ENCODE measurements at places on chromosomes 5 and 9. TPM values are rescaled to one million over a fixed set of nuclear protein-coding genes. Genes with fewer than 3 reads are reported as not detected.

- H3K36me3 ChIP-seq: no peaks in the 10 kb centered on the region
- DNase-seq: no peak
- H3K4me1 ChIP-seq: no peaks in the 10 kb centered on the region
- no peaks in the 10 kb centered on the region for H3K27me3 ChIP-seq
- H3K27ac ChIP-seq: no peak overlapping the region
- H3K4me3 ChIP-seq: no peak overlapping the region
Observed at GRCh38 chr5:82106207-82106606, 134.4 kb downstream of the ATG10 start.

Gene TLN1
- 294 TPM for total RNA-seq

Gene SPAG8
- 5.7 TPM for total RNA-seq

- no peaks in the 10 kb centered on the region for H3K4me1 ChIP-seq
- no peak for DNase-seq
- no peak overlapping the region for H3K27ac ChIP-seq
- H3K27me3 ChIP-seq: no peaks in the 10 kb centered on the region
Observed at GRCh38 chr5:1139331-1140170, 27.7 kb upstream of the SLC12A7 start.

DNA sequence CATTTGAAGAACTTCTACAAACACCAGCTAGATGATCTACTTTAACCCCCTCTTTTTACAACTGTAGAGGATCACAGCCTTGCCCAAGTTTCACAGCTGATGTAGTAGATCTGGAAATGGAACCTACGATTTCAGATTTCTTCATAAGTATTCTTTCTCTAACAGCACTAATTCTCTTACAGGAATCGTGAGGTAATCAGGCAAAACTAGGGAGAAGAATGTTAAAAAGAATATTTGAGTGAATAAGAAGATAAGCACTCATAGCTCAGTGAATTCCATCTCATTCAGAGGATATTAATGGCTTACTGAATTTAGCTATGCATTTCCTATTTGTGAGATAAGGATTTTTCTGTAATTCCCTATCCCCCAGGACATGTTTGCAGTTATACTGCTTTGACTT, 42.1 kb downstream of the NADK2 start:
- H3K27me3 ChIP-seq: no peaks in the 10 kb centered on the region
- no peak overlapping the region for H3K27ac ChIP-seq
- DNase-seq: no peak
- H3K4me1 ChIP-seq: no peaks in the 10 kb centered on the region
- H3K4me3 ChIP-seq: no peak overlapping the region

GRCh38 chr5:130488252-130488651, 584.0 kb downstream of the CHSY3 start:
- H3K27me3 ChIP-seq: no peaks in the 10 kb centered on the region
- no peak overlapping the region for H3K27ac ChIP-seq
- no peaks in the 10 kb centered on the region for H3K36me3 ChIP-seq
- no peaks in the 10 kb centered on the region for H3K4me1 ChIP-seq

DNA sequence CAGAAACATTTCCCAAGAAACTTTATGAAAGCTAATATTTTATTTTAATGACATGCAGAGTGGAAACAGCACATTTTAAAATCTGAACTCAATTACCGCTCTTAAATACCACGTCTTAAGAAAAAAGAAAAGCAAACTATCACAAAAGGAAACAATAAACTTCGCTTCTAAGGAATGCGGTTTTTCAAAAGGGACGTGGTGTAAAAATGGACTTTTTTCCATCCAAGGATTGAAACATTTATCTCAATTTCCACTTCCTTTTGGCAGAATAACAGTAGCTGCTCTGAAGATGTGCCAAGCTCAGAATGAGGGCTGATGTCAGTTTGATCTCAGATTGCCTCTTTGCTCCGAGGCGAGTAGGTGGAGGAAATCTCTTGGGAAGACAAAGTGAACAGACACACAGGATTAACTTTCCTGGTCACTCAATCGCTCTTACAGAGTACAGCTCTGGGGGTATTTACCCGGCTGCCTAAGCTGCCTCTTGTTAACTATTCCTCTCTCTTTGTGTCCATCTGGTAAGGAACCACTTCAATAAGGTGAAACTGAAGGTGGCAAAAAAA, 158.5 kb downstream of the TRPM6 start:
- H3K27ac ChIP-seq: no peak overlapping the region

DNA sequence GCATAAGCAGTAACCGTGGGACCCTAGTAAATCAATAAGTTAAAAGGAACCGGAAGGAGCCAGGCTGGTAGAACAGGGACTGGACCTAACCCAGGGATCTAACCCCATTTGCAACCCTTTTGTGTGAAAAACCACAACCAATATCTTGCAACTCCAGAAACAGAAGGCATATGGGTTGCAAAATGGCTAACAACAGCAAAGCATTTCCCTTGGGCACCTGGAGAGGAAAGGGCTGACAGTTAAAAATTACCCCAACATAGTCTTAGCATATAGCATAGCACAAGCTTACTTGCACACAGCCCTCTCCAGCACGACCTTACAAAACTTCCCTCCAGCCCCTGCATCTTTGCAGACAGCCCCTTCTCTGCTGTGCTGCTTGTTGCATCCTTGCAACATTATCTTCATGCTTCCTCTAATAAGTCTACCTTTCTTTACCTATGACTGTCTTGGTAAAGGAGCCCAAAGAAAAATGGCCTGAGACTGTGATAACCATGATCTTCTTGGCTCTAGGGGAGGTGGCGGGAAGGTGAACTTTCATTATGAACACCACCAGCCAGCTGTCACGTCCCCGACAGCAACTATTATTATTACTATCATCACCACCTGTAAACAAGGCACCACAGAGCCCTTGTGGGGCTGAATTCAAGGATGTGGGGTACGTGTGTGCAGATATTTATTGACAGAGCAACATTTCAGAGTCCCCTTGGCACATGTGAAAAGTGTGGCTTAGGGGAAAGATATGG, 49.8 kb downstream of the PRRC1 start:
- H3K4me3 ChIP-seq: no peak overlapping the region
- H3K27ac ChIP-seq: no peak overlapping the region
- H3K27me3 ChIP-seq: peaks cover 3% of the 10 kb centered on the region
- no peaks in the 10 kb centered on the region for H3K4me1 ChIP-seq

Gene CTXN3
- not detected for total RNA-seq

DNA sequence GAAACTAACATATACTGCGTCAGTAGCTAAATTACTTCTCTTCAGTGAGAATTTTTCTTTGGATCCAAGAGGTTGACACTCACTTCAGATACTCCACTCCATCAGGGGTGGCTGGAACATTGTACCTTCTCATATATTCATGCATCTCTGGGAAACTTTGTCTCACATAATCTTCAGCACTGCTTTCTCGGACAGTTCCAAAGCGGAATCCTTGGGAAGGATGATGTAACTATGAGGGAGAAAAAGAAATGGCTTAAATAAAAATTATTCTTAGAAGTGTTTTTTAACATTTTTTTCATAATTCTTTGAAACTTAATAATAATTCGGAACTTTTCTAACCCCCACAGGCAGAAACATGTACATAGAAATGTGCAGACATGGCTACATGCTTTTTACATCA, 33.4 kb upstream of the PPP3R2 start:
- no peaks in the 10 kb centered on the region for H3K27me3 ChIP-seq
- no peak overlapping the region for H3K4me3 ChIP-seq
- no peak for DNase-seq
- H3K27ac ChIP-seq: no peak overlapping the region

- DNase-seq: no peak
- no peak overlapping the region for H3K27ac ChIP-seq
- no peaks in the 10 kb centered on the region for H3K27me3 ChIP-seq
- no peaks in the 10 kb centered on the region for H3K4me1 ChIP-seq
- no peaks in the 10 kb centered on the region for H3K36me3 ChIP-seq
- no peak overlapping the region for H3K4me3 ChIP-seq
Observed at GRCh38 chr9:30722065-30722464, 1662.4 kb upstream of the ACO1 start.

GRCh38 chr9:79936336-79936735, 364.6 kb downstream of the TLE4 start:
- no peak for DNase-seq
- H3K4me1 ChIP-seq: no peaks in the 10 kb centered on the region
- H3K4me3 ChIP-seq: no peak overlapping the region
- no peaks in the 10 kb centered on the region for H3K36me3 ChIP-seq
- no peak overlapping the region for H3K27ac ChIP-seq

Gene PCDHGB6
- 0.22 TPM for total RNA-seq

Gene OBP2B
- not detected for total RNA-seq

Gene SH2D3C
- total RNA-seq: 43.4 TPM

DNA sequence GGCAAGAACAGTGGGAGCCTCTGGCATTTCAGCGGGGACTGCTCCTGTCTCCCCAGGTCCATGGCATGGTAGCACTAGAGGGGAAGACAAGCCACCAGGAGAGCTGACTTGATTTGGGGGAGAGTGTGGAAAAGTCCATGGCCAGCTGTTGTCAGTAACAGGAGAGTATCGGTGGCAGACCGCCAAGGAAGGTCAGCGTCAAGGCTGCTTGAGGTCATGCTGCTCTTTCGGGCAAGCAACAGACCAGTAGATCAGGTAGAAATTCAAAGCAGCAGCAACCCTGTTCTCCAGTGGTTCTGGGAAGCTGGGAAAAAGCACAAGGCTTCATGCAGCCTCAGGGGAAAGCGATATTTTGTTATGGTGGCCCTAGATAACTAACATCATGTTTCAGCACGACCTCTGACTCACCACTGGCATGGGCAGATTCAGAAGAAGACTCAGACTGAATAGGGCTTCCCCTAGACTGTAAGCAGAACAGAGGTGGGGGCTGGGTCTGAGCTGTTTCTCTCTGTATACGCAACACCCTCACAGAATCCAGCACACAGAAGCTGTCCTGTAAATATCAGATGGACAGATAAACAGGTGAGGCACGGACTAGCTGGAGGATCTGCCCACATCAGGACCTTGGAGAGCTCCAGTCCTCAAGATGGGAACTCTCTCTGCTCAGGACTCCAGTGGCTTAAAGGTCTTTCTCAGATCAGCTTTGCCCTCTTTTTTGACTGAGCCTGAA, 35.2 kb upstream of the PLEKHG4B start:
- DNase-seq: no peak
- H3K27me3 ChIP-seq: peaks cover 4% of the 10 kb centered on the region
- no peak overlapping the region for H3K4me3 ChIP-seq
- H3K36me3 ChIP-seq: no peaks in the 10 kb centered on the region
- no peak overlapping the region for H3K27ac ChIP-seq
- peaks cover 5% of the 10 kb centered on the region for H3K4me1 ChIP-seq

Gene SPINK4
- not detected for total RNA-seq

DNA sequence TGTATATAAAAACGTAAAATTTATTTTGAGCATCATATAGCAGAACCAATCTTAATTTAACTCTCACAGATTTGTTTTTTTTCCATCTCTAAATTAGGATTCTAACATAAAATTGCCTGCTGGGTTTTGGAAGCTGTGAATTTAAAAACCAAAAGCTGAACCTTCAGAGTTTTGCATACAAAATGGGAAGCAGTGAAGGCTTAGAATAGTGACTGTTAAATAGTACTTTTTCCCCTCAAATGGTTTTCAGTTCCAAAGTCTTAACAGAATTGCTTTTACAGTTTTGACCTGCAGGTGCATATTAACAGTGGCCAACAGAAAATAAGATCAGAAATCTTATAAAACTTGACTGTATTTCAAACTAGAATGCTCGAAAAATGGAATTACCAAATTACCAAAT, 55.1 kb upstream of the LVRN start:
- H3K4me3 ChIP-seq: no peak overlapping the region
- H3K27me3 ChIP-seq: no peaks in the 10 kb centered on the region
- no peak for DNase-seq
- H3K27ac ChIP-seq: no peak overlapping the region
- no peaks in the 10 kb centered on the region for H3K36me3 ChIP-seq
- H3K4me1 ChIP-seq: no peaks in the 10 kb centered on the region

DNA sequence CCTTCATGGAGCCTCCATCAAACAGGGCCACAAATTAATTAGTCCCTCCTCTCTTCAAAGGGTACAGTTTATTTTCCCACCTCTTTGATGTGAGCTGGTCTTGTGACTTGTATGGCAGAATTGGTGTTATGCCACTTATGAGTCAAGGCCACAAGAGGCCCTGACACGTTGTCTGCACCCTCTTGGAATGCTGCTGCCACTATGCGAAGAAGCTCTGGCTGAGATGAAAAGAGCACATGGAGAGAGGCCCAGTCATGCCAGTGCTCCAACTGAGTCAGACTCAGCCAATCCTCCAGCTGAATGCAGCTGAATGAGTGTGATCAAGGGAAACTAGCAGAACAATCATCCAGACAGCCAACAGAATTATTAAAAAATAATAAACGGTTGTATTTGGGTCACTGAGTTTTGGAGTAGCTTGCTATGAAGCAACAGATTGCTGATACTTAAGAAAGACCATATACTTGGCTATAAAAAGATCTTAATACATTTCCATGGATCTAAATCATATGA, 128.3 kb downstream of the MARCHF11 start:
- H3K27me3 ChIP-seq: no peaks in the 10 kb centered on the region
- no peak for DNase-seq
- H3K36me3 ChIP-seq: no peaks in the 10 kb centered on the region
- no peak overlapping the region for H3K4me3 ChIP-seq
- no peak overlapping the region for H3K27ac ChIP-seq

GRCh38 chr9:36848946-36849345, 185.1 kb downstream of the PAX5 start:
- H3K36me3 ChIP-seq: no peaks in the 10 kb centered on the region
- no peak for DNase-seq
- H3K4me3 ChIP-seq: no peak overlapping the region
- H3K27ac ChIP-seq: no peak overlapping the region
- no peaks in the 10 kb centered on the region for H3K4me1 ChIP-seq

DNA sequence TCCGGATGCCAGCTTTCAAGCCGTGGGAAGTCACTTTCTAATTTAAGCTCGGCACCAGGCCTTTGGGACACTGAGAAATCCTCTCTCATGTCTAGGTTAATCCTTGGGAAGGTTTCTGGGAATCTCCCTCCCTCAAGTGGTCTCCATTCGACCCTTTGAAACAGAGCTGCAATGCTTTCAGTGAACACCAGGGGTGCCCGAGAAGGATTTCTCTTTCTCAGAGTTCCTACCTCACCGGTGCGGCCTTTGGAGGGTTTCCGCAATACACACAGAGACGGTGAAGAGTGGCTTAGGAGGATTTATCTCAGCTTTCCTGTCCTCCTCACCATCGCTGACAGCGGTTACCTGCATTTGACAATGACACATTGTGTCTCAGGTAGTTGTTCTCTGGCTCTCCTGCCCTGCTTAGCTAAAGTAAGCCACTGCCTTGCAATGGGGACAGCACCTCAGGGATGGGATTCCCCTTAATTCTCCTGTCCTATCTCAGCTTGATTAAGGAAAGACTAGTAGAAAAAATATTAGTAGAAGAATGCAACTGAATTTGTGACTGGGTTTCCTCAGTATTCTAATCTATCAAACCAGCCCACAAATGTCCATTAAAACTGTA, 180.6 kb downstream of the GABRG2 start:
- no peak overlapping the region for H3K4me3 ChIP-seq
- DNase-seq: no peak
- no peaks in the 10 kb centered on the region for H3K36me3 ChIP-seq
- H3K27me3 ChIP-seq: no peaks in the 10 kb centered on the region
- no peak overlapping the region for H3K27ac ChIP-seq
- no peaks in the 10 kb centered on the region for H3K4me1 ChIP-seq
